ENCODE measurements at places on chromosomes 11 and 22.

GRCh38 chr11:117722082-117722481, 74.9 kb downstream of the DSCAML1 start:
- DNase-seq, result no peak

DNA sequence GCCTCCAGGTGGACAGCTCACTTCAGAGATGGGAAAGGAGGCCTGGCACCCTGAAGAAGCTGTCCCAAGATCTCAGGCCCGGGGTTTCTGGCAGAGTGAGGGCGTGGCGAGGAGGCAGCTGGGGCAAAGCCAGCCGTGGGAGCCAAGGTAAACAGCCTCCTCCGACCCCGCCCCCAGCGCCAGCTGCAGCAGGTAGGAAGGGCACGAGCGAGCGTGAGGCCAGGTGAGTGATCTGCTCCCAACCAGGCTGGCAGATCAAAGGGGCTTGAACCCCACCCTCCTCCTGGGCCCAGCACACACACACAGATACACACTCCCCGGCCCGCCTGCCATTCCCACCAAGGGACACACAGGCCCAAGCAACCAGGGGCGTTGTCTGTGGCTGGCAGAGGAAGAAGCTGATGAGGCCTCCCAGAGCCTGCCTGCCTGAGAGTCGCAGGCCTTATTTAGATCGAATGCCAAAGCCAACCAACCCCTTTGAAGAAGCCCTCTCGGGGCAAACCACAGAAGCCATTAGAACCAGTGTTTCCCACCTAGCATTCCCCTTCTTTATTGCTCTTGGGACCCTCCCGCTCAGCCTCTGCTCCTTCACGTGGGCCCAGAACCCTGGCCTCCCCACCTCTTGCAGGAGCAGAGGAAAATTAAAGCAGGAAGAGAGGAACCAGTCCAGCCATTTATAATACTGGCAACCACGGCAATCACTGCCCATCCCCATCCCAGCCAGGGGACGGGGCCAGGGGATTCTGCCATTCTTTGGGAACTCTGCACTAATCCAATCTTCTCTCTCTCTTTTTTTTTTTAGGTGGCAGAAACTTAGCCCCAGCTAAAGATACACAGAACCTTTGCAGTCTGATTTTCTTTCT, 5.0 kb downstream of the PDGFB start:
- DNase-seq, result no peak

GRCh38 chr22:34943830-34944229, 122.1 kb upstream of the ISX start:
- no peak for DNase-seq

DNA sequence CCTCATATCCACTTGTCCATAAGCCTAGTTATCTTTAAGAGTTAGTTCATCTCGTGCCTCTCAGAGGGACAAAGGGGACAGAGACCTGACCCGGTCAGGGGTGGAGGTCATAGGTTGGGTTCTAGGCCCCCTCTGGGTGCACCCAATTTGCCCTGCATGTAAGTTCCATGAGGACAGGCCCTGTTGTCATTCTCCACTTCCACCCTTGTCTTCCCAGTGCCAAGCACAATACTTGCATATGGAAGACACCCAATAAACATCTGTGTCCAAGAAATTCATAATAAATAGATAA, 1.3 kb upstream of the YIF1A start:
- no peak for DNase-seq

GRCh38 chr22:37210041-37210803, 2.1 kb downstream of the SSTR3 start:
- DNase-seq, result no peak

GRCh38 chr11:95282291-95282751, 51.3 kb upstream of the SESN3 start:
- DNase-seq, result no peak

DNA sequence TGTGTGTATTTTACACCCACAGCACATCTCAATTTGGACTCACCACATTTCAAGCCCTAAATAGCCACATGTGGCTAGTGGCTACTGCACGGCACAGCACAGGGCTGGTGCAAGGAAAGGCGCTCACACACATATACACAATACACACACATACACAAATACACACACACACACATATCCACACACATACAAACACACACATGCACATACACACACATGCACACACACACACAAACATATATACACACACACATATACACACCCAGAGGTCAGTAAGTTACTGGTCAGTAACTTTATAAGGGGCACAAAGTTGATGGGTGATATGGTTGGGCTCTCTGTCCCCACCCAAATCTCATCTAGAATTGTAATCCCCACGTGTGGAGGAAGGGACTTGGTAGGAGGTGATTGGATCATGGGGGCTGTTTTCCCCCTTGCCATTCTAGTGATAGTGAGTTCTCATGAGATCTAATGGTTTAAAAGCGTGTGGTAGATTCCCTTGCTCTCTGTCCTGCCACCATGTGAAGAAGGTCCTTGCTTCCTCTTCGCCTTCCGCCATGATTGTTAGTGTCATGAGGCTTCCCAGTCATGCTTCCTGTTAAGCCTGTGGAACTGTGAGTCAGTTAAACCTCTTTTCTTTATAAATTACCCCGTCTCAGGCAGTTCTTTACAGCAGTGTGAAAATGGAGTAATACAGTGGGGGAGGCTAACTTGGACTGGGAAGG, 37.6 kb upstream of the DKK3 start:
- no peak for DNase-seq

- no peak for DNase-seq
Measured at GRCh38 chr11:39434466-39434865, 2025.0 kb downstream of the LRRC4C start.

GRCh38 chr11:65493367-65494176, 5.3 kb upstream of the MALAT1 start:
- DNase-seq, result no peak

DNA sequence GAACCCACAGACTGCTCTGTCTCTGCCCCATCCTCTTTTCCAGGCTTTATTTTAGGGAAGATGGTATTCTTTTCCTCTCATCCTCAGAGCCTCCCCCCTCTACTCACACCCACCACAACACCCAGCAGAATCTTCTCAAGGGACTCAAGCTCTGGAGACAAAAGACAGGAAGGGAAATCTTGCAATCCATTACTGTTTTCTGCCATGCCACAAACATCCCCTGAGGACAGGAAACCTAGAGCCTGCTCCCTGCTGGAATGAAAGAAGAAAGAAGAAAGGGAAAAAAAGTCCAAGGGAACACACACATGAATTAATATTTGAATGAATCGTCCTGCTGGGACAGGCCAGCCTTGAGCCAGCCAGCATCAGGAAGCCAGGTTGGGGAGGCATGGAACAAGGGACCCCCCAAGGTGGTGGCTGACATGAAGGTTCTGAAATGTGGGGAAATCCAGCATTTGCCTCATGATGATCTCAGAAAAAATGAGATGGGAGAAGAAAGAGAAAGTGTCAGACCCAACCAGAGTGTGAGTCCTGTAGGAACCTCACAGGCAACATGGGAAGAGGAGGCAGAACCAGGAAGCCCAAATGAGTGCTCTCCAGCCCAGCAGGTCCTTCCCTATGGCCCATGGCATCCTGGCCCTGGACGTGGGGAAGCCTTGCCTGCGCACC, 34.0 kb downstream of the SLCO2B1 start:
- DNase-seq, result no peak

- no peak for DNase-seq
Measured at GRCh38 chr11:23078289-23078971, 218.2 kb upstream of the CCDC179 start.

Data from progenitor cell of endocrine pancreas (in vitro differentiated cells).